ENCODE measurements at places on chromosomes 12 and 14.

GRCh38 chr12:26177283-26177682 lies 18.1 kb upstream of the SSPN start:
- no peak for DNase-seq

DNA sequence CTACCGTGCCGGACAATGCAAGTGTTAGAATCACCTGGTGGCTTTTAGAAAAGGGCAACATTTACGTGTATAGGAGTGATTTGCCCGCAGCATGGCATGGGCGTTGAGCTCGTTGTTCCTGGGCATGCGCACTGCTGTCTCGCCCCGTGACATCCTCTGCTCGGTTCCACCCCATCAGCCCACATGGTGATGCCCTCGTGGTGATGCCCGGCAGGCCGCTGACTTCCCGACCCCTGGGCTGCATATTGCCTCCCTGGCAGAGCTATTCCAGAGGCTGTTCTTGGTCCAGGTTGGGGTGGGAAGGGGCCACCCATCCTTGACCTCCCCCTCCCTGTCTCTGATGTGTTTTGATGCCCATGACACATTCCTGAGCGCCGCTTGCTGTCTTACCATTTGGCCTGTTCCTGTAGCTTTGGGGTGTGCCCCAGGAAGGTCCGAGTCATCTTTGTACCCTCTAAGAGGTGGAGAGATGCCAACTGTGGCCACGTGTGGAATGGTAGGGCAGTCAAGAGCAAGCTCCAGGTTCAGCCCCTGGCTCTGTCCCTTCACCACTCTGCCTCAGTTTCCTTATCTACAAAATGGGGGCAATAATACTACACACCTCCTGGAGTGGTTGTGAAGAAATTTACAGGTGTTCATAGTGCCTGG lies 4.8 kb downstream of the HIP1R start:
- DNase-seq: no peak

DNA sequence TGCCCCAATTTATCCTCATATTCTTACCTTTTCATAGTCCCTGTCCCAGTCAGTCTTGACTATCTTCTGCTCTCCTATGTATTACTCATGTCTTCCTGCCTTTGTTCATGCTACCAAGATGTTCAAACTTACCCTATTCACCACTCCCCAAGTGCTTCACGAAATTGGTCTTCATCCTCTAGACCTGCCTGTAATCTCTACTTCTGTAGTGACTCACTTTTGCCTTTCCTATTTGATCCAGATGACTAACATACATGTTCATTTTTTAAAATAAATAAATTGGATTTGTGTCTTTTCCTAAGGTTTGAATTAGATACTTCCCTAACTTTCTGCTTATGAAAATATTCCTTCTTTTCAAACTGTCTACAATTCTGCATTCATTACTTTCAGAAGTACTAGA lies 107.7 kb upstream of the PPM1H start:
- no peak for DNase-seq

DNA sequence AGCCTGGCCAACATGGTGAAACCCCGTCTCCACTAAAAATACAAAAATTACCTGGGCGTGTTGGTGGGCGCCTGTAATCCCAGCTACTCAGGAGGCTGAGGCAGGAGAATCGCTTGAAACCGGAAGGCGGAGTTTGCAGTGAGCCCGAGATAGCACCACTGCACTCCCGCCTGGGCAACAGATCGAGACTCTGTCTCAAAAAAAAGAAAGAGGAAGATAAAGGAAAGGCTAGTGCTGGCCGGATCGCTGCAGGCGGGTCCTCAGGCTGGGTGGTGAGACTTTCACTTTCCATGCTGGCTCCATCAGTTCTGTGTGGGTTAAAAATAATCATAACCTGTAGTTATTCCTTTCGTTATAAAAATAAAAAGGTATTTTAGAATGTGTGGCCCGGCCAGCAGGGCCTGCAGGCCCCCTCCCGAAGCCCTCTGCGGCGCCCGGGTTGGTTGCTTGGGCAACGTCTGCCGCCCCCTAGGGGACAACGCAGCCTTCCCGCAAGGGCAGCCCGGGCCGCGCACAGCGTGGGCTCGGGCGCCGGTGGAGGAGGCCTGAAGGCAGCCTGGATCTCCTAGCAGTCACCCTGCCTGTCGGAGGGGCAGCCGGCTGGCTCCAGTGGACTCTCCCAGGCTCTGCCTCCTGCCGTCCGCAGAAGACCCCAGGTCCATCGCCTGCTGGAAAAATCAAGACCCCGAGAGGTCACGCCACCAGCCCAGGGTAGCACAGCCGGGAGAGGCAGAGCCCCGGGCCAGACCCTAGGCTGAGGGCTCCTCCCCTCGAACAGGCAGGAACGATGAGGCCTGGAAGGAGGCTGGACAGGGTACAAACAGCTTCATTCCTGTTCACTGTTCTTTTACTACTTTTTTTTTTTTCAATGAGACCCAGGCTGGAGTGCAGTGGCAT lies 5.0 kb upstream of the SLC25A47 start:
- peak; percentile 71 for DNase-seq

- DNase-seq: no peak
Measured at GRCh38 chr14:89473989-89474388, 57.0 kb upstream of the FOXN3 start.

- DNase-seq: no peak
Measured at GRCh38 chr12:96879301-96879700, 27.8 kb upstream of the NEDD1 start.

DNA sequence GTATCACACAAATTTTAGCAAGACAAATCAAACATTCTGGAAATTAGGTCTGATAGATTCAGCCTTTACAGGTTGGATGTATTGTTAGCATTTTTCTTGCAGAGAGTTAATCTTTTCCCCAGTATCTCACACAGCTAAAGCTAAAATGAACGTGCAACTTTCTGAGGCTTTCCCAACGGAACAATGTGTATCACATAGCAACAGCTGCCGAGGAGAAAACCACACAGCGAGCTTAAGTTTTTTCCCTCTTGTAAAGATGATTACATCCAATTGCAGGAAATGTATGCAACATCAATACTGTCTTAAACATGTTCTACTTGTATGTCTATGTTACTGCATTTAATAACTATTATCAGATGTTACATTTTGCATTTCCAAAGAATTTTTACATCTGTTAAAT lies 182.2 kb downstream of the CCDC59 start:
- no peak for DNase-seq

GRCh38 chr12:124470806-124471205 lies 96.6 kb downstream of the NCOR2 start:
- no peak for DNase-seq

DNA sequence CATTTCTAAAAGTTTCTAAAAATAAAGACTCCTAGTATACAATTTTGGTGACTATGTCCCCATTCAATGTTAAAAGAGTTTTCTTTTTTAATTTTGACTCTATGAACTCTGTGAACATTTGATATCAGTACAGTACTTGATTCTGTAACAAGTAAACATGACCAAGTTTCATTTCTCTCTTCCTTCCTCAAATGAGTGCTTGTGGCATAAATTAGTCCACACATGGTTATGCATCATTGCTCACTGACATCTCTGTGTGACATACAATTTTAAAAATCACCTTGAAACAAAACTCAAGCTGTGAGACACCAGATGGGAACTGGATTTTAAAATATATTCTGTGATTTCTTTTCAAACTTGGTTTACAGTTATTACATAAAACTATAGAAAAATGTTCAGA lies 253.9 kb upstream of the MDGA2 start:
- DNase-seq: no peak

- DNase-seq: no peak
Measured at GRCh38 chr12:10276774-10277173, 30.9 kb upstream of the KLRD1 start.

DNA sequence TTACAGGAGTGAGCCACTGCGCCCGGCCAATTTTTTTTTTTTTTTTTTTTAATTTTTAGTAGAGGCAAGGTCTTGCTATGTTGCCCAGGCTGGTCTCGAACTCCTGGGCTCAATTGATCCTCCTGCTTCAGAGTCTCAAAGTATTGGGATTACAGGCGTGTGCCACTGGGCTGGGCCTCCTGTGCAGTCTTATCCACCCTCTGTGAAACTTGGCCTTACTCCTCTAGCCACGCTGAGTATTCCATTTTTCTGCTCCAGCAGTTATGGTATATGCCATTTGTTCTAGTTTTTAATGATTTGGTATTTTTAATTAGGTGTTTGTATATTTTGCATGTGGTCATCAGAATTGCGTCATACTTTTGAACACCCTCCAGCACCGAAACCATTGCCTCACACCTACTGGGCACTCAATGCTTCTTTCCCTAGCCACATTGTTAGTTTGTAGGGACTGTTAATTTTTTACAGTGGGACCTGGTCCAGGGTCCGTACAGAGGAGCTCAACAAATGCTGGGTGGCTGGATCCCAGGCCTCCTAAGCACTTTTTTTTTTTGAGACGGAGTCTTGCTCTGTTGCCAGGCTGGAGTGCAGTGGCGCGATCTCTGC lies 11.4 kb downstream of the RIOX1 start:
- DNase-seq: no peak

DNA sequence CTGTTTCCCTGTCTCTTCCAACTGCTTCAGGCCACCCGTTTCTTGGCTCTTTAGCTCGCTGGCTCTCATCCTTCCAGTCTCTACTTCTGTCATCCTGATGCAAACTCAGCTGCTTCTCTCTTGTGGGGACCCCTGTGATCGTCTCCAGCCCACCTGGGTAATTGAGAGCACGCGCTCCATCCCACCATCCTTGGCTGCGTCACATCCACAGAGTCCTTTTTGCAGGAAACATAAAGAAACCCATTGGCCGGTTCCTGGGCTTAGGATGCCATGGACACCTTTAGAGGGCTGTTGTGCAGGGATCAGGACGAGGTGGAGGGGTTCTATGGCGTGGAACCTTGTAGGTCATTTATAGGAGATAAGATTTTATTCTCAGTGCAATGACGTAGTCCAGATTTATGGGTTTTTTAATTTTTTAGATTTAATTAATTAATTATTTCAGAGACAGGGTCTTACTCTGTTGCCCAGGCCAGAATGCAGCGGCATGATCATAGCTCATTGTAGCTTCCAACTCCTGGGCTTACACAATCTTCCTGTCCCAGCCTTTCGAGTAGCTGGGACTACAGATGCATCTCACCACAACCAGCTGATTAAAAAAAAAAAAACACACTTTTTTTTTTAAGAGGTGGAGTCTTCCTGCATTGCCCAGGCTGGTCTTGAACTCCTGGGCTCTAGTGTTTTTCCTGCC lies 82.6 kb downstream of the CCDC92 start:
- no peak for DNase-seq

All from activated CD4-positive, alpha-beta memory T cell treated with anti-CD3 and anti-CD28 coated beads, Interleukin-2, amount 10 ng/mL, durations not matched to agents 7 days and 5 days (primary cell).